ENCODE measurements at places on chromosomes 1 and 21. TPM values are rescaled to one million over a fixed set of nuclear protein-coding genes. Genes with fewer than 3 reads are reported as not detected.
A peak's percentile ranks its signal among the peaks of the same experiment; 100 is the strongest.

Gene OR2T2
- total RNA-seq: not detected

Gene AMY1C
- not detected for total RNA-seq

Gene VWA5B1
- total RNA-seq: not detected

Gene COA6
- total RNA-seq: 13.0 TPM

Gene RHBDL2
- total RNA-seq: 0.57 TPM

GRCh38 chr1:41571041-41571440, 86.6 kb upstream of the EDN2 start:
- peak; percentile 40 for DNase-seq

GRCh38 chr1:198656500-198656932, 17.7 kb downstream of the PTPRC start:
- DNase-seq: peak; percentile 75

DNA sequence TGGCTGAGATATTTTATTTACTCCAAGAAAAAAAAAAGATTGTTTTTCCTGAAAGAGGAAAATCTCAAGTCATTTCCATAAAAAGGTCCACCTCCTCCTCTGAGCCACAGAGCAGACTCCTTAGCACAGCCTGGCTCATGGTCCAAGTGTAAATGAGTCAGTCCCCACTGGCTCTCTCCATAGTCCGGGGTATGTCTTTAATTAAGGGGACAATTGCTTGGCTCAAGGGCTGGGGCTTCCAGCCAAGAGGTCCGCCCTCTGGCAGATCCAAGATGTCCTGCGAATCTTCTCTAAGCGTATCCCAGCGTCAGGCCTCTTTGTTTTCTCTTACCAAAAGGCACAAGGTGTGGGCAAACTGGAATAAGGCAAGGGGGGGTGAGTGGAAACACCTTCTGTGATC, 33.3 kb downstream of the FOXD2 start:
- peak; percentile 75 for DNase-seq

- no peak for DNase-seq
Observed at GRCh38 chr1:37308031-37308960, 166.1 kb upstream of the ZC3H12A start.

- DNase-seq: no peak
Observed at GRCh38 chr1:21234779-21235178, 55.5 kb downstream of the ECE1 start.

DNA sequence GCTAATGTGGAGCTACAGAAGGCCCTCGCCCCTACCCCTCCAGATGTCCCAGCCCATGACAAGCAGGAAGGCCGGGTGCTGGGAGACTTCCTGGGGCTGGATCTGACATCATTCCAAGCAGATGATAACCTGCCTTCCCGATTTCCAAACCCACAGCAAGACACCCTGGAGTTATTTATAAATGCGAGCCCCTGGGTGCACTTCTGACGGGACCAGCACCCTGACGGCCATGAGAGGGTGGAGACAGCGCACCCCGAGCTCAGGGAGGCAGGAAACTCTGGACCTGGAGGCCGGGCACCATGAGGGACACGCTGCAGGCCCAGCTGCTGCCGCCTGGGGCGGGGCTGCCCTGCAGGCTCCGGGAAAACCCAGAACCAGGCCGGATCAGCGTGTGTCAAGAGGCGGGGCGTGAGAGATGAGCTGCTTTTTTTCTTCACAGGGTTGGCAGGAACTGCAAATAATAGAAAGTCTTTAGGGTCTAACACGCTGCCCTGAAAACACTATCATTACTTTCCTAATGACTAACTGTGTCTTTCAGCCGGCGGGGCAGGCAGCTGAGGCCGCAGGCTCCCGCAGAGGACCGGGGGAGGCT, 2.5 kb upstream of the PCBP3 start:
- no peak for DNase-seq

DNA sequence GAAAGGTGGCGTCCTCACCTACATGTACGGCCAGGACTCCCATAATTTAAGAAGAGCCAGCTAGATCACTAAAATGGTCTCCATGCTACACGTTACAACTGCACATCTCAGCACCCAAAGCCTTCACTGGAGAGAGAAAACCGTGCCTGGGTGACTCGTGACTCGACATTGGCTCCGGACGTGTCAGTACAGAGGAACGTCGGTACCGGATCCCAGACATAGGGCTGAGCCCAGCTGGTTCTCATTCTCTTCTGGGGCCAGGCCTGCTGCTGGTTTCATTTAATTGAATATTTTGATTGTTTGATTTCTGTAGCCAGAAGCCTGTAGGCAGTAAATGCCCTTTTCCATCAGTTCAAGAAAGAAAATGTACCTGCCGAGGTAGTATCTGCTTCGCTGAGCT, 93.1 kb downstream of the HHIPL2 start:
- no peak for DNase-seq

DNA sequence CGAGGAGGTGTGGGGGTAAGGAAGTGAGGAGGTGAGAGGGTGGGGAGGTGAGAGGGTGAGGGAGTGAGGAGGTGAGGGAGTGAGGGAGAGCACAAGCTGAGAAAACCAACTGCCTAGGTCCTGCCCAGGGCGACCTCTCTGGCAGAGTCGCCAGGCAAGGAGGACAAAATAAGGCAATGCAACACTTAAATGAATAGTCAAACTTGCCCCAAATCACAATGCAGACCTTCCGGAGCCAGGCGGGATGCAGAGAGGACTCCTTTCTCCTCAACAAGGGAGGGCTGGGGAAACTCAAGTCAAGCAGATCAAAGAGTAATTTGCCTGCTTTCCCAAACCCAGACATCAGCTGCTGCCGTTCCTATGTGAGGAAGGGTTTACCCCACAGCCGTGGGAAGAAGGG, 86.0 kb downstream of the CCDC185 start:
- DNase-seq: no peak

DNA sequence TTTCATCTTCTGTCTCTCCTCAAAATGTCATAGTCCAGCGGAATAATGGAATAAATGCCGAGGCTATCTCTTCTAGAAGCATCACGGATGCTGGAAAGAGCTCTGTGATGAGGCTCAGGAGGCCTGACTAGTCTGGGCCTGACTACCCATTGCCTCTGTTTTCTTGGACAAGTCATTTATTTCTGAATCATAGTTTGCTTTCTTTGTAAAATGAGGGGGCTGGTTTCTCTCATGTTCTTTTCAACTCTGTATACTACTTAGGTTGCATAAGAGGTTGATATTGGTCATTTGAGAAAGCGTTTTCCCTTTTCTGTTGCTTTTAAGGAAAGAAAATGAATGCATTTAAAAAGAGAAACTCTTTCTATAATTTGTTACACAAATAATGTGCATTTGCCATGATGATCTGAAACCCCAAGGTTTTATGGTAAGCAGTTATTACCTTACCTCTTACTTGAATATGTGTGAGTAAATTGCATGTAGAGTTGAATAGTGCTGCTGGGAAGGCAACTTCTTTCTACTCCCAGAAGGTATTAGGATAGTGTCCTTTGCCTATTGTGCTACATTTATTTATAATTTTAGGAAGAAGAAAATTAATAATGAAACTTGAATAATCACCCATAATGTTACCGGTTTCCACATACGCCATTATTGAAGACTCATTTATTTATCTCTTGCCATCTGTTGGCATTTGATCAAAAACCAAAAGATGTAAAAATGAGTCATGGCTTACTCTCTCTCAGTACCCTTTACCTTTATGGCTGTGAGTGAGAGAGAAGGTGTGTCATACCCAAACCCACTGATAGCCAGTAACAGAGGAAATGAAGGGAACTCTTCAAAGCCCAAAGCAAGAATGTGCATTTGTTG, 179.1 kb downstream of the FASLG start:
- DNase-seq: no peak

GRCh38 chr1:233707153-233707879, 93.4 kb downstream of the KCNK1 start:
- DNase-seq: no peak

DNA sequence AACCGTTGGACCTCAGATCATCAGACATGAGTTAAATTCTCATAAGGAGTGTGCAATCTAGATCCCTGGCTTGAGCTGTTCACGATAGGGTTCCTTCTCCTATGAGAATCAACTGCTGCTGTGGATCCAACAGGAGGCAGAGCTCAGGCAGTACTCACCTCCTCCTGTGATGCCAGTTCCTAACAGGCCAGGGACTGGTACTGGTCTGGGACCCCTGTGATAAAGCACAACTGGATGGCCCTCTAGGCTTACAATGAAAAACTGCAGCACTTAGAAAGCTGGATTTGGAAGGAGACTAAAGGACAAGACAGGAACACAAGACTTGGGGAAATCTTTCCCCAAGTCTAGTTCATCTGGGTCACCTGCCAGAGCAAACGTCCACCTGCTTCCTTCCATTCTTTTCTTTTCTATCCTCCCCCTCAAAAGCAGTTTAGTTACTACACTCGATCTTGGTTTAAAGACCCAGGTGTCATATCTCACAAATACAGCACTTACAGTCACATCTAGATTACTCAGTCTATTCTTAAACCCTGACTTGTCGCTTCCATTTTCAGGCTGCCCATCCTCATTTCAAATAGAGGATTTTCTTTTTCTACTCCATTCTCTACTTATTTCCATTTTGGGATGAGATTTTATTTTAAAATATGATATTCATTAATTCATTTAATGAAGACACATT, 59.8 kb downstream of the PTPN14 start:
- DNase-seq: no peak

DNA sequence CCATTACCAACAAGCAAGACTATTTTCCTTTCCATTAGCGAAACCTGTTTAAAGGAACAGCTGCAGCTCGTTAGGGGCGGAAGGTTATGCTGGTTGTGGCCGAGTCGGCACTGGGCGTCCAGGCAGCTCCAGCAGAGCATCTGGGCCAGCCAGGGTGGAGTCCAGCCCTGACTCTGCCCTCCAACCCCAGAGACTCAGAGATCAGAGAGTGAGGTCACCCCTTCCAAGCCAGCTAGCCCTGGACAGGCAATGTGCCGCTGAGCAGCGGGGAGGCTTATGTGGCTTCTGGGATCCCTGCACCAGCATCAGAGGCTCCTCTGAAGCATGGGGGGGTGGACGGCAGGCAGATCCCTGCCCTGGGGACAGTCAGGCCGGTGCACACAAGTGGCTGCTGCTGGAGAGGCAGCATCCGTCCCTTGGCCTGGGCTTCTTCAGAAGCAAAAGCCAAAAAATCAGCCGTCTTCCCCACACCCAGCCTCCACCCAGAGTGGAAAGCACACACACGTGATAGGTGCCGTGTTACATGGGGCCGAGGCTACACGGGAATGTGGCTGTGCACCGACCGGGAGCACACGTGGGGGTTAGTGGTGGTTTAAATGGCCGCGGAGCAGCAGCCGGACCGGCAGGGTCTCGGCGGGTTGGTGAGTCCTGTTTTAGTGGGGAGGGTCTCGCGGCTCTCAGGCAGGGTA, 30.1 kb downstream of the SLC66A1 start:
- DNase-seq: no peak

DNA sequence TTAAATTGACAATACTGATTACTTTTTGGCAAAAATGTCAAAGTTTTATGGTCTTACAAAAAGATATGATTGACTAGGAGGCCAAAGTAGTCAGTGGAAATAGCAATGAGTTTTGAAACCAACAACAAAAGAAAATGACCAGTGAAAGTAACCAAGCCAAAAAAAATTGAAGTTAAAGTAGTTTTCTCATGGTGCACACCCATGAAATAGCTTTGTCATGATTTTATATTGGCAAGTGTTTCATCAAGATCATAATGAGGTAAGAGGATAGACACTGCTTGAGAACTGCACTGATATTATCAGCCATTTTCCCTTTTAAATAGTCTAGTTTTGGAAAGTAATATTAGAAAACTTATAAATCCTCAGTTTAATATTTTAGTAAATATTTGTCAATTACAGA, 206.2 kb upstream of the ADAMTS5 start:
- no peak for DNase-seq

GRCh38 chr1:232413674-232414073, 216.3 kb downstream of the SIPA1L2 start:
- DNase-seq: no peak

GRCh38 chr1:212466898-212467650, 34.4 kb downstream of the NENF start:
- peak; percentile 37 for DNase-seq

DNA sequence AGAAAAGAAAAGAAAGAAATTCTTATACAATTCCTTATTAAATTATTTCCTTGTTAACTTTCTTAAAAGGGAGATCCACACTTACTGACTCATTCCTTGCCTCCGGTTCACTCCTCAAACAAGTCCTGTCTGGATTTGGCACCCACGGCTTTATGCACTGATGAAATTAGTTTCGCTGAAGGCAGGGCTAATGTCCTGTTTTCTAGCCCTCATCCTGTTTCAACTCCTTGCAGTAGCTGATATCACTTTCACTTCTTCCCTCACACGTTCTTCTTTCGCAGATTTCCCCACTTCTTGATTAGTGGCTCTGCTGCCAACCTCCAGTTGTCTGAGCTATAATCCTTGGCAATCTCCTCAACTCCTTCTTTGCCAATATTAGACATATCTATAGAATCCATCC, 215.2 kb downstream of the URB2 start:
- DNase-seq: no peak

- no peak for DNase-seq
Observed at GRCh38 chr1:76933847-76934815, 66.9 kb downstream of the ST6GALNAC5 start.

GRCh38 chr21:38772646-38773045, 33.1 kb upstream of the ETS2 start:
- no peak for DNase-seq

DNA sequence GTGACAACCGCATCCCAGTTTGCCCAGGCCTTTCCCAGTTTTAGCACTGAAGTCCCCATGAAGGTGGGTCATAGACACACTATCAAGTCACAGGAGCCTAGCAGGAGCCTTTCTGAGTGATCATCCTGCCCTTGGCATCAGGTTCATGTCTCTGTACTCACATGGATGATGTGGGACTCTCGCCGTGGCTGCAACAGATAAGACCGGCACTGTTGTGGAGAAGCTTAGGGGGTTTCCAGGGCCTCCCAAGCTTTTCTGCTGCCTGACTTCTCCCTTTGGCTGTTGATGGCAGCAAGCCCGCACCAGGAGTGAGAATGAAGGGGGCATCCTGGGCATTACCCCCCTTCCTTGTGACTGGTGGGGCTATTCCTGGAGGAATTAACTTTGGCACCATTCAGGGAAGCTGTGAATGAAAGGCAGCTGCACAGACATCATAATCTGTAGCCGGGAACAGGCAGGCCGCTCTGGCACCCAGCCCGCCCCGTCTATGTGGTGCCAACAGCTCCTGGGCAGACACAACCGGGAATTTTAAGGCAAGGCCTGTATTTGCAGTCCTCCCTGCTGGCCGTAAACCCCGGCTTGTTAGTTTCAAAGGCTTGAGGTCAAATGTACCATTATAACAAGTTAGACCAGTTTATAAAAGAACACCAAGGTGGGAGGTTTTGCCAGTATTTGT, 148.6 kb downstream of the HUNK start:
- peak; percentile 78 for DNase-seq

DNA sequence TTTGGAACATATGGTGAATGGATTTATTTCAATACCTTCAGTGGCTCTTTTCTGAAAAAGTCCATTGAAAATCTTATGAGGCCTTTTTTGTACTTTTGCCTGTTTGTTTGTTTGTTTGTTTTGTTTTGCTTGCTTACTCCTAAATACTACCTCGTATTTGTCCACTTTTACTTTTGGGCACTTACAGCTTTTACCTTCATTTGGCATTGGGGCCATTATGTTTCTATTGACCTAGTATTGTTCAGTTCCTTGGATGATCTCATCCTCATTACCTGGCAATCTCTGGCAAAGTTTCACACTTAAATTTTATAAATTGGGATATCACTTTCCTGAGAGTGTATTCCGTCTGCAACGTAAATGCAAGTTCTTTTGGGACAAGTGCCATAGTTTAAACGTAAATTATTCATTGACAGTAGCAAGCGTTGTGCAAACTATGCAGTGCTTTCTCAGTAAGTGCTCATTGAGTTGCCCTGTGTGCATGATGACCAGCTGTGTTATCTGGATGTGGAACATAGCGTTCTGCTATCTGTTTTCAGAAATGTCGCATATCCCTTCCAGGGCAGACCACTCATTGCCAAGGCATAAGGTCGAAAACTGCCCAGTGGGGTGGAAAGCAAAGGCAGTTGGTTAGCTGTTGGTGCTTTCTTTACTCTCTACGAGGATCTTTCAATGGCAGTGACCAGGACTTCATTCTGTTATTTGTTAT, 51.1 kb downstream of the LRRC8D start:
- no peak for DNase-seq

All from aorta (tissue), 5 donors.